ENCODE measurements at places on chromosomes 2 and 18. TPM values are rescaled to one million over a fixed set of nuclear protein-coding genes. Genes with fewer than 3 reads are reported as not detected.

TCF23 gene
- not detected for total RNA-seq

CNDP1 gene
- total RNA-seq, result not detected

MROH2A gene
- not detected for total RNA-seq

UCN gene
- not detected for total RNA-seq

FRZB gene
- 2.0 TPM for total RNA-seq

ACOXL gene
- not detected for total RNA-seq

D2HGDH gene
- total RNA-seq, result 50.7 TPM

POU3F3 gene
- not detected for total RNA-seq

ALPP gene
- 6.2 TPM for total RNA-seq
